ENCODE measurements at places on chromosomes 7 and 10.

- peak; percentile 57 for DNase-seq
Measured at GRCh38 chr7:151631953-151632749, 112.5 kb upstream of the RHEB start.

GRCh38 chr7:107867858-107868466, 23.0 kb upstream of the DLD start:
- no peak for DNase-seq

DNA sequence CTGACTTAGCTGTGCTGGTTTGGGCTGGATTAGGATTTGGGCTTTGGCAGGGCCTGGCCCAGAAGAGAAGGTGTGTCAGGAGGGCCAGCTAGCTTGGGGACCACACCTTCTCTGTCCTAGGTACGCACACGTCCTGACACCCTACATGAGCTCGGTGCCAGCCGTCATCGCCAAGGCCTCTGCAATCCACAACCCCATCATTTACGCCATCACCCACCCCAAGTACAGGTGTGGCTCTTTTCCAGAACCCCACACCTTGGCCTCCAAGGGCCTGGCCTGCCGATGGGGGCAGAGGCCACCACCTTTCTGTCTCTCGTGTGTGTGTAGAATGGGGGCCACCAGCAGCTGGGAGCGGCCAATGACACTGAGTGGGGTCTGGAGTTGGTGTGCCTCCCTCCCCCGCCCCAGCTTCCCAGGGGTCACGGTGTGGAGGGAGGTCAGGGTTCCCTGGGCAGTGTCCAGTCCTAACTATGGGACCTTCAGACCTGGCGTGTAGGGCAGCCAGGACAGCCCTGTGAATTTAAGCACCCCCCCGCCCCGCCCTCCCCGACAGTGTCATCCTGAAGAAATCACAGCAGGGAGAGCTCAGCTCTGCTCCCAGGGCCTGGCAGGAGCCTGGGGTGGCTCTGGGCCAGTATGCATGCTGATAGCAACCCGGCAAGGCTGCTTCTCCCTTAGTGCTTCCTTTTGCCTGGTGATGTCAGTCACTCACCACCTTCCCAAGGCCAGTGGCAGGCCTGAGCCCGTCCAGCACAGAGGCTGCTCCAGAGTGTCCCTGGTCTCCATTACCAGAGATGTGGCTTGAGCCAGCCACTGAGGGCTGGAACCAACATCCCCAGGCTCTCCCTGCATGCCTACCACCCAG, 6.9 kb upstream of the LDB3 start:
- DNase-seq, result peak; percentile 81

DNA sequence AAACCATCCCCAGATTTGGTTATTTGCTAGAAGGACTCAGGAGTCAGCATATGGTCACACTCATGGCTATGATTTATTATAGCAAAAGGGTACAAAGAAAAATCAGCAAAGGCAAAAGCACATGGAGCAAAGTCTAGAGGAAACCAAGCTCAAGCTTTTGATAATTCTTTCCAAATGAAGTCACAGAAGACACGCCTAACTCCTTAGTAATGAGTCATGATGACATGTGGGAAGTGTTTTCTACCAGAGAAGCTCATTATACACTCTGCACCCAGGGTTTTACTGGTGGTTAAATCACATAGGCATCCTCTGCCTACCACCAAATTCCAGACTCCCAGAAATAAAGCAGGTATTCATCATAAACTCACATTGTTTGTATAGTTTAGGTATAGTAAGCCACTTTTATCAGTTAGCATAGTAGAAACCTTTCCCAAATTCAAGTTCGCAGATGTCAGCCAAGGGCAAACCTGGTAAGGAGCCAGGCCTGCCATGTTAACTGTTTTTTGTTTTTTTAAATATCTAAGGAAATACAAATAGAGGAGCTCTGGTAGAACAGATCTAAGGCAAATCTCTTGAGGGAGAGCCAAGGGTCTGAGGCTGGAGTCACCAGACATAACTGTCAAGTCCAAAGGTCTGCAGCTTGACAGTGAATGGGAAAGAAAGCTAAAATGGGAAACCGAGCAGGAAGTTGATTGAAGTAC, 15.4 kb upstream of the HIBADH start:
- DNase-seq, result peak; percentile 74
